ENCODE measurements at places on chromosomes 6 and 20.

DNA sequence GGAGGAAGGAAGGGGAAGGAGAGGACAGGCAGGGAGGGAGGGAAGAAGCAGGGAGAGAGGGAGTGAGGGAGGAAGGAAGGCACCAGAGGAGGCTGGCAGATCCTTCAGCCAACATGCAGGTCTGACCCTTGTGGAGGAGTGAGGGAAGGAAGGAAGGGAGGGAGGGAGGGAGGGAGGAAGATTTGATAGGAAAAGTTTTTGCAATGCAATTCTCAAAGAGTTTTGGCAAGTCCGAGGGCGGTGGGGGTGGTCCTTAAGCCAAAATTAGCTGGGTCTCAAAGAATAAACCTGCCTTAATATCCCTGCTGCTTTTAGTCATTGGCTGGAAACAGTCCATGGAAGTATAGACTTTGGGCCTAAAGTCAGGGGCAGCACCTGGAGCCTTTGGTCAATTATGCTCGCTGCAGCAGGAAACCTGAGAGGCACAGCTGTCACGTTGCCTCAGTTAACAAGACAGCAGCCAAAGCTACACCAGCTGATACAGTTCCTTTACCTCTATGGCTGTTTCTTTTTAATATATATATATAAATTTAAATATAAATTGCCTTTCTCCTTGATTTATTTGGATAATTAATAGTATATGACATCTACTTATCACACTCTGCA is 115.7 kb upstream of the RALGAPA2 start:
- DNase-seq, result no peak

GRCh38 chr6:38188677-38189335 is 369.3 kb downstream of the ZFAND3 start:
- no peak for DNase-seq

DNA sequence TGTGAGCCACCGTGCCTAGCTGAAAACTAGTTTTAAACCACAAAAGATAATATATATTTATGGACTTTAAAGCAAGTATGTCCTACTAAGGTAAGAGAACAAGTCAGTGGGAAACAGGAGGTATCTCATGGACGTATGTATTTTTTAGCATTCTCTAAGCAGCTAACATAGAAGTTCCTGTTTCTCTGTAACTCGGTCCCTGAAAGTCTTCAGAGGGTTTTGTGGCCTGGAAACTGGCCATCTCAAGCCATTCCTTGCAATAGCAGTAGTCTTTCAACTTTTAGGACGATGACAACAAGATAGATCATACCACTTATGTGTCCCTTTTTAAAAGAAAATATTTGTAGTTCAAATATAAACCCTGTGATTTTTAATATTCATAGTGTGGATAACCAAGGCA is 95.6 kb upstream of the RALGAPA2 start:
- no peak for DNase-seq

DNA sequence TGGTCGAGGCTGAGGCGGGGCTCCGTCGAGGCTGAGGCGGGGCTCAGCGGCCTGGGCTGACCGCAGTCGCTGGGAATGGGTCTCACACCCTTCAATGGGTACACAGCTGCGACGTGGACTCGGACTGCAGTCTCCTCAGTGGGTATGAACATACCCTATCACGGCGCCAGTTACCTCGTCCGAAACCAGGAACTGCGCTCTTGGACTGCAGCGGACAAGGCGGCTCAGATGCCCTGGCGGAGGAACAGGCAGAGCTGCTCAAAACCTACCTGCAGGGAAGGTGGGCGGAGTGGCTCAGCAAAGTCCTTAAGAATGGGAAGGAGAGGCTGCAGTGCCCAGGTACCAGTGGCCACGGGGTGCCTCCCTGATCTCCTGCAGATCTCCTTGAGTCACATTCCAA is 14.2 kb downstream of the HLA-A start:
- no peak for DNase-seq

GRCh38 chr6:47256981-47257730 is 52.5 kb downstream of the TNFRSF21 start:
- DNase-seq, result no peak

DNA sequence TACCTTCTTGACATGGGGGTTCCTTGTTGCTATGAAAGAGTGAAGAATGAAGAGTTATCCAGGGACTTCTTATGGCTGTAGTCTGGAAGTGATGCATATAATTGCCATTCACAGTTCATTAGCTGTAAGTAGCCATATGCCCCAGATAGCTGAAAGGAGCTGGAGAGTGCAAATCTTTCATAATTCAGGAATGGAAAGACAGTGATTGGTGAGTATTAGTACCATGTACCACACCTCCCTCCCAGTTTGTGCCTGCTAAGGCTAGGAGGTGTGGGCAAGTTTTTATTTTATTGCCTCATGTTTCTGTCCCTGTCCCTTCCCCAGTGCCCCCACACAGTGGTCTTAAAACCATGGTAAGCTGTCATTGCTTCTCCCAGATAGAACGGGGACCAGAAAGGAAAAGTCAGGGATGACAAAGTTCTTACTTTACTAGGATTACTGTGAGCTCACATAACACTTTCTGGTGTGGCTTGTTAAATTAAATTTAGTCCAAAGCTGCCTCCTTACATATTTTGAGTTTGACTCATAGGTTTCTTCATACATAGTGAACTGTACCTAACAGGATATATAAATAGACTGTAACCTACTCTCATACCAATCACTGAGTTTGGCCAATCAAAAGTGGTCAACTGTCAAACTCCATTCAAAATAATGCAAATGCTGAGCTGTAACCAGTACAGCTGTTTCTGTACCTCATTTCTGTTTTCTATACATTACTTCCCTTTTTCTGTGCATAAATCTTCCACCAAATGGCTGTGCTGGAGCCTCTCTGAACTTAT is 119.4 kb downstream of the RFPL4B start:
- DNase-seq, result no peak

- DNase-seq, result peak; percentile 73
These were observed 1.2 kb downstream of the MTCH1 start for GRCh38 chr6:36984581-36985416.

GRCh38 chr6:110786696-110787095 is 28.6 kb downstream of the CDK19 start:
- DNase-seq, result no peak

GRCh38 chr6:90409700-90410099 is 113.1 kb upstream of the BACH2 start:
- no peak for DNase-seq

GRCh38 chr20:24483435-24484080 is 14.1 kb downstream of the SYNDIG1 start:
- DNase-seq, result no peak

- DNase-seq, result no peak
These were observed 668.2 kb upstream of the GJE1 start for GRCh38 chr6:141464490-141464889.

Measured in SK-N-SH (cell line).